ENCODE measurements at places on chromosomes 5 and 9.

GRCh38 chr5:94545870-94546625, 72.4 kb downstream of the KIAA0825 start:
- DNase-seq: peak; percentile 14
- H3K36me3 ChIP-seq: no peaks in the 10 kb centered on the region
- H3K4me1 ChIP-seq: no peaks in the 10 kb centered on the region
- H3K4me3 ChIP-seq: no peak overlapping the region

DNA sequence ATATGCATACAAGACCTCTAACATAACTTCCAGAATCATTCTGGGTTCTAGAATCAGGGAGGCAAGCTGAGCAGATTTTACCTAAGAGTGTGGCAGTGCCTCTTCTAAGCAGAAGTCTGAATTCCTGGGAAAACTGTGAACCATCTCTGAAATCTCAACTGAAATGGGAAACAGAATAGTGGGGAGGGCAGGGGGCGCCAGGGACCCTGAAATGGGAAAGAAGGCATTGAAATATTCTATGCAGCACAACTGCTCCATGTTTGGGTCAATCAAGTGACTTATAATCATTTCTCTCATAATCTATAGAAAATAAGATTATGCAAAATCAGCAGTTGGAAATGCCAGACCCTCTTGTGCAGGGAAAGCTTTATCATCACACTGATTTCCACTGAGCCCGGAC, 156.1 kb downstream of the EBF1 start:
- H3K36me3 ChIP-seq: peaks cover 10% of the 10 kb centered on the region
- no peak for DNase-seq
- no peaks in the 10 kb centered on the region for H3K27me3 ChIP-seq
- H3K4me1 ChIP-seq: peaks cover 20% of the 10 kb centered on the region
- no peak overlapping the region for H3K4me3 ChIP-seq
- no peak overlapping the region for H3K27ac ChIP-seq

DNA sequence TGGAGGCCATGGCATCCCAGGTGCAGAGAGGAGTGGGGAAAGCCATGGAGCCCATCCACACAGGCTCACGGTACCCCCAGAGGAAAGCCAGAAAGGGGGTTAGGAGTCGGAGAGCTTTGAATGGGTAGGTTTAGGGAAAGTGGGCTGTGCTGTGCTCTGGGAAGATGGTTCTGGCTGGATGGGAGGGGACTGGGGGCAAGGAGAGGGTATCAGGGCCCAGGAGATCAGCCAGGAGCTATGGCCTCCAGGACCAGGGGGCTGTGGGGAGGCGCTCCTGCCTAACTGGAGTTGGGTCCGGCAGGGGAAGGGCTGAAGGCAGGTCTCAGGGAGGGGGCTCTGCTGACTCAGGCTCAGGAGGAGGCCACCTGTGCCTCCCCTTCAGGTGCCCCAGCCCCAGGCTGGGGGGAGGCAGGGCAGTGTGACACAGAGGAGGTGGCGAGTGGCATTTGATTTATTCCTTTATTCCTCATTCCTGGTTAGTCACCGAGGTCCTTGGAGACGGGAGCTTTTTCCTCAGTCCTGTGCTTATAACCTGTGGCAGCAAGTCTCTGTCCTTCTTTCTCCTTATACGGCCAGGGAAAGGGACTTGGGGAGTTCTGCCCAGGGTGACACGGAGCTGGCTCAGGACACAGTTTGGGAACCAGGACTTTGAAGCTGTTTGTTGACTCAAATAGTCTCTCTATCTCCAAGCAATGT, 60.8 kb downstream of the TSTD2 start:
- no peak overlapping the region for H3K27ac ChIP-seq
- H3K27me3 ChIP-seq: no peaks in the 10 kb centered on the region
- peaks cover 25% of the 10 kb centered on the region for H3K4me1 ChIP-seq

DNA sequence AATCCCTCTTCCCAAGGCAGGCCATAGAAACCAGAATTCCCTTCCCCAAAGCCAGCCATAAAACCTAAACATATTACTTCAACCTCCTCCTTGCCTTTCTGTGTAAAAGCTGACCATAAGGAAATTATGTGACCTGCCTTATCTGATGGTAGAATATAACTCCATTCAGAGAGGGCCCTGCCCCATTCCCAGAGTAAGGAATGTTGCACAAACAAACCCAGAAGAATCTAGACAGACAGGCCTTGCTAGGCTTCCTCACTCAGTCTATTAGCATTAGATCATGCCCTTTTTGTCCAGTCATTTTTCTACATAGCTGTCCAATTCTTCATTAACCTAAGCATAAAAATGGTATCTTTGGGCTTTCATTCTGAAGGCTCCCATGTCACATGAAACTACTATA, 17.8 kb upstream of the IFNB1 start:
- no peak overlapping the region for H3K27ac ChIP-seq
- H3K4me3 ChIP-seq: no peak overlapping the region
- H3K27me3 ChIP-seq: no peaks in the 10 kb centered on the region
- DNase-seq: no peak
- no peaks in the 10 kb centered on the region for H3K36me3 ChIP-seq

GRCh38 chr9:135034106-135034505, 53.4 kb upstream of the OLFM1 start:
- no peaks in the 10 kb centered on the region for H3K36me3 ChIP-seq
- H3K4me3 ChIP-seq: no peak overlapping the region
- DNase-seq: no peak
- H3K27me3 ChIP-seq: peaks cover 4% of the 10 kb centered on the region
- H3K4me1 ChIP-seq: no peaks in the 10 kb centered on the region

GRCh38 chr9:121354141-121354540, 15.9 kb downstream of the STOM start:
- H3K4me1 ChIP-seq: peaks cover 82% of the 10 kb centered on the region
- peaks cover 67% of the 10 kb centered on the region for H3K36me3 ChIP-seq
- DNase-seq: peak; percentile 73
- no peak overlapping the region for H3K4me3 ChIP-seq

DNA sequence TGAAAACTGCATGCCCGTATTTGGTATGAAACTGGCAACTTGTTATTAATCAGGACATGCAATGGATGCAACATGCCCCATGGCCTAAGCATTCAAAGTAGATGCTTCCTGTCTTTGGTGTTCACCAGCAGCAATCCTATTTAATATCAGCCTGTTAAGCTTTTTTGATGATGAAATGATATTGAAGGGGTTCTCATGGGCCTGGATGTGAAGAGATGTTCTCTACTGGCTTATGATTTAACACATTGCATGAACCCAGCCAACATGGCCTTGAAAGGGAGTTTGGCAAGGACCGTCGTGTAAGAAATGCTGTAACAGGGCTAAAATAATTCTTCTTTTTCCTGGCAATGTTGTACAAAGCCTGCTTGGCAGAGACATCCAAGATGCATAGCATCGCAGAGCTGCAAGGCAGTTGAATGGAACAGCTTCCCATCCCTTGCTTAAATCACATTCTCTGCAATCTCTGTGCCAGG, 111.2 kb downstream of the SMARCA2 start:
- peaks cover 16% of the 10 kb centered on the region for H3K4me1 ChIP-seq
- H3K27me3 ChIP-seq: no peaks in the 10 kb centered on the region
- peak overlapping the region; percentile 85 for H3K27ac ChIP-seq
- DNase-seq: no peak
- no peaks in the 10 kb centered on the region for H3K36me3 ChIP-seq
- peak overlapping the region; percentile 8 for H3K4me3 ChIP-seq

DNA sequence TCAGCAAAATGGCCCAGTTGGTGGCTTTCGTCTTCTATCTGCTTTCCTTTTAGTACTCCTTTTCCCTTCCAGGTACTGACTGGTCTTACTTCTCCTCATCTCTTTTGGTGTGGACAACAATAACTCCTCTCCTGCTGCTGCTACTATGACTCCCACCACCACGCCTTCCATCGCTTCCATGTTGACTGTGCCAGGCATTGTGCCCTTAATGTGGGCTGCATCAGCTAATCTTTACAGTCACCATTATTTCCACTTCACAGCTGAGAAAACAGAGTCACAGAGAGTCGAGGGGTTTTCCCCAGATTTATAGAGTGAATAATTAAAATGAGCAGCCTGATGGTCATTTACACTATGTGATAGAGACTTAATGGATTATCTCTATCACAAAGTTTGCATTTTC, 184.9 kb upstream of the IL12B start:
- H3K4me3 ChIP-seq: no peak overlapping the region
- peaks cover 12% of the 10 kb centered on the region for H3K4me1 ChIP-seq
- no peaks in the 10 kb centered on the region for H3K36me3 ChIP-seq
- DNase-seq: no peak
- no peak overlapping the region for H3K27ac ChIP-seq

GRCh38 chr9:2497666-2498400, 123.8 kb upstream of the VLDLR start:
- H3K27me3 ChIP-seq: no peaks in the 10 kb centered on the region
- no peaks in the 10 kb centered on the region for H3K36me3 ChIP-seq
- no peak for DNase-seq
- no peak overlapping the region for H3K4me3 ChIP-seq

GRCh38 chr5:83470526-83471404, 779 bp upstream of the VCAN start:
- H3K27me3 ChIP-seq: peaks cover 11% of the 10 kb centered on the region
- H3K4me1 ChIP-seq: peaks cover 24% of the 10 kb centered on the region
- H3K36me3 ChIP-seq: no peaks in the 10 kb centered on the region

DNA sequence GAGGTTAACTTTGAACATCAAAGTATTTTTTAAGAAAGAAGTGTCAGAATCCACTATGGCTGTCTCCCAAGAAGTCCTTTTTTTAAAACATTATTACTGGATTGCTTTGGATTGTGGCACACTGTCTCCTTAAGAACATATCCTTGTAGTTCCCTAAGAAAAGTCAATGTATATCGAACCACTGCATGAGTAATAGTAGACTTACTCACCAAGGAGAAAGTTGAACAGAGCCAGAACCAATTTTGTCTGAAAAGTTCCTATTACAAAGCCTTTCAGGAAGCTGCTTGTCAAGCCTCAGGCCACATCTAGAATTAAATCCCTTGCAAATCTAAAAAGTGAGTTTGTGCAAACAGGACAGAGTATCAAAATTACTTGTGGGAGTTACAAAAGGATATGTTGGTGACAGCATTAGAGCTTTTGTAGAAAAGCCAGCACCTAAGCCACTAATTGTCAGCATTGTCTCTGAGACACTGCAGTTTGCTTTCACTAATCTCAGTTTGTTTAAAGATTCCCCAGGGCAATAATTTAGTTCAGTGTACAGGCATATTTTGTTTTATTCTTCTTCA, 195.4 kb downstream of the MPDZ start:
- H3K27me3 ChIP-seq: no peaks in the 10 kb centered on the region
- no peak overlapping the region for H3K27ac ChIP-seq
- no peaks in the 10 kb centered on the region for H3K36me3 ChIP-seq
- H3K4me3 ChIP-seq: no peak overlapping the region
- H3K4me1 ChIP-seq: no peaks in the 10 kb centered on the region

DNA sequence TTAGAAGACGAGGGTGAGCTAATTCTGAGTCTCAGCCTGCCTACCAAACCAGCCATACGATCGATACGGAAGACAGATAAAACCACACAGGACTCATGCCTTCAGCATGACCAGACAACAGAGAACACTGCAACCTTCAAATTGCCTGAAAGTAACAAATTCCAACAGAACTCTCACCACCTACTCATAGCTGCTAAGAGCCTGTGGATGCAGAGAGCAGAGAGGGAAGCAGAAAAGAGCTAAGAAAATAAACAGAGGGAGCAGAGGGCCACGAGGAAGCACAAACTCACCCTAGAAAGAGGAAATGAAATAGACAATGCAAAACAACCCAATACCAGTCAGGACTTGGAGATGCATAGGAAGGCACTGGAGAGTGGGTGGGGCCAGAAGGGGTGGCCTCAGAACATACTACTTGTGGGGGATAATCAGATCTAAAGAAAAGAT, 86.7 kb upstream of the TAS2R1 start:
- DNase-seq: no peak
- no peaks in the 10 kb centered on the region for H3K27me3 ChIP-seq
- no peak overlapping the region for H3K4me3 ChIP-seq
- H3K36me3 ChIP-seq: no peaks in the 10 kb centered on the region
- no peak overlapping the region for H3K27ac ChIP-seq

- no peaks in the 10 kb centered on the region for H3K36me3 ChIP-seq
- H3K4me1 ChIP-seq: peaks cover 6% of the 10 kb centered on the region
- H3K4me3 ChIP-seq: no peak overlapping the region
- no peak overlapping the region for H3K27ac ChIP-seq
Observed at GRCh38 chr9:18422296-18423036, 51.5 kb upstream of the ADAMTSL1 start.

DNA sequence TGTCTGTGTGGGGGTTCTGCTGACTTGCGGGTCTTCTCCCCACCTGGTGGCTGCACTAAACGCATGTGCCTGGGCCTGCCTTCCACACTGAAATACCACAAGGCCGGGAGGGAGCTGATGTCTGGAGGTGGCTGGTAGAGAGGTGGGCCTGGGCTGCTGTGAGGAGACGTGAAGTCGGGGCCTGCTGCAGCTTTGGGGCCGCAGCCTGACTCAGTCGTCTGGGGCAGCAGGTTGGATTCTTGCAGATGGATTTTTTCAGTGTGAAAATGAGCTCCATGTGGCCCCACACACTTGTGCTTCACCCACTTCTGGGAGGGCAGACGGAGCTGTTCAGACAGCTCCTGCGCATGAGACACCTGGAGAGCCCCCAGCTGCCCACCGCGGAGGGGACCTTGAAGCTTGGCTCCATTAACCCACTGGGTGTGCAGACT, 29.3 kb downstream of the COL5A1 start:
- no peaks in the 10 kb centered on the region for H3K4me1 ChIP-seq
- no peak overlapping the region for H3K27ac ChIP-seq
- no peaks in the 10 kb centered on the region for H3K36me3 ChIP-seq
- no peaks in the 10 kb centered on the region for H3K27me3 ChIP-seq
- H3K4me3 ChIP-seq: no peak overlapping the region

DNA sequence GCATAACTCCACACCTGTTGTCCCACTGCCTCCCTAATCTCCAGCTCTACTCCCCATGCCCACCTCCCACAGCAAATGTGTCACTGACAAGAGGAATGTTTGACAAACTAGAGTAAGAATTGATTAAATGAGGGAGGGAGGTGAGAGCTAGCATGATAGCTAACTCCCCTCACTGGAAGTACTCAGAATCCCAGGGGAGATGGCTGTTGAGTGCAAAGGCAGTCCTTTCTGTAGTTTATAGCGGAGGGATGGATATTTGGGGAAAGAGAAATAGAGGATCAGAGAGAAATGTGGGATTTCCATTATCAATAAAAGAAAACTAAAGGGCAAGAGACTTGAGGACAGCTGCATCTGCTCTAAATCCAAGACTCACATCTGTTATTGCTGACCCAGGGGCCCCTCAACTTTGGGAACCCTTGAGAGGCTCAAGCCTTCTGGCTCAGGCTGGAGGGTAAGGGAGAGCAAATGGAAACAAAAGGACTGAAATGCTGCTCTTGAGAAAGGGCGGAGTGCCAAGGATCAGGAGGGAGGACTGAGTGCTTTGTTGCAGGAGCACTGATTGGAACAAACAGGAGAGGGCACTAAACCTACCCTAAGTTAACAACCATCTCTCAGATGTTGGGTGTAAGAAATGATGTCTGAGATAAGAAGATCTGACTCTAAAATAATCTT, 372.1 kb downstream of the NTRK2 start:
- no peak for DNase-seq
- peaks cover 17% of the 10 kb centered on the region for H3K27me3 ChIP-seq
- H3K27ac ChIP-seq: no peak overlapping the region
- no peaks in the 10 kb centered on the region for H3K36me3 ChIP-seq
